ENCODE measurements at places on chromosomes 11 and 22. TPM values are rescaled to one million over a fixed set of nuclear protein-coding genes. Genes with fewer than 3 reads are reported as not detected.

Gene NAALADL1
- total RNA-seq: 1.6 TPM

Gene C11orf87
- total RNA-seq: not detected

Gene LRP4
- 10.6 TPM for total RNA-seq

Gene SLC22A9
- 0.66 TPM for total RNA-seq

Gene FAM180B
- not detected for total RNA-seq

Gene CLCF1
- 14.5 TPM for total RNA-seq

Gene RAB3IL1
- 11.5 TPM for total RNA-seq

Gene TRIM49
- not detected for total RNA-seq

DNA sequence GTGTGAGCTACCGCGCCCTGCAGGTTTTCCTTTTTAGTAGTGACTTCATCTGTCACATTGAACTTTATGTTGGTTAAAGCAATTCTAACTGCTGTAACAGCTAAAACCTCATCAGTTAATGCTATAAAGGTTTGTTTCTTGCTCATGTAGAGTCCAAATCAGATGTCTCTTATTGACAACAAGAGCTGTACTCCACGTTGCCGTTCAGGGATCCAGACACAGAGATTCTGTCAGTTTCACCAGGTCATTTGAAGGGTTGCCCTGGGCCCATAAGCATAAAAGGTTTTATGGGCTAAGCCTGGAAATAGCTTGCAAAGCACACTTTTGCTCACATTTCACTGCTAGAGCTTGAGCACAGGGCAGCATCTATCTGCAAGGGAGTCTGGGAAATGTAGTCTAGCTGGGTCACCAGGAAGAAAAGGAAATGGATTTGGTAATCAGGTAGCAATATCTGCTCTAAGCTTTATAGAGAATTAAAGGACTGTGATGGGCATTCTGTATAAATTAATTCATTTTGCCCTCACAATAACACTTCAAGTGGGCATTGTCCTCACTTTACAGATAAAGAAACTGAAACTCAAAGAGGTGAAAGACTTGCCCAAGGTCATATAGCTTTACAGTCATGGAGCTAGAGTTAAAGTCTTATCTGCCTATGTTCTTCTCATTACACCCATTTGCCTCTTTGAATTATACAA lies 25.2 kb upstream of the PTPRJ start:
- H3K4me3 ChIP-seq: no peak overlapping the region
- no peaks in the 10 kb centered on the region for H3K27me3 ChIP-seq
- H3K4me1 ChIP-seq: no peaks in the 10 kb centered on the region
- DNase-seq: no peak
- H3K36me3 ChIP-seq: no peaks in the 10 kb centered on the region

DNA sequence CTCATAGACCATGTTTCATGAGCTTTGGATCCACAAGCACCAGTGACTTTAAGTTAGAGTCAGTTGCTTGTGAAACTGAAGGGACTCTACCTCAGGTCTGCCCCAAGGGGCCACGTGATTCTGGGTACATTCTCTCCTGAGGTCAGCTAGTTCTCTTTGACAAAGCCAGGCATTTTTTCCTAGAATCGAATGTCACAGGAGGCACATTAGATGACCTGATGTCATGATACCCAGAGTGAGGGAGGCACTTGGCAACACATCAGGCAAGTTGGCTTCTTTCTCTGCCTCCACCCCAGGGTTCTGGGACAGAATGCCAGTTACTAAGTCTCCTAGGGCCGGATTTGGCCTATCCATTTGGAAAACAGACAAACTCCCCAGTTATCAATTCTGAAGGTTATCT lies 93.0 kb downstream of the APIP start:
- H3K36me3 ChIP-seq: no peaks in the 10 kb centered on the region
- peaks cover 37% of the 10 kb centered on the region for H3K4me1 ChIP-seq
- no peak overlapping the region for H3K4me3 ChIP-seq
- DNase-seq: no peak

GRCh38 chr11:91124363-91124762 lies 901.5 kb upstream of the CHORDC1 start:
- H3K4me3 ChIP-seq: no peak overlapping the region
- H3K4me1 ChIP-seq: no peaks in the 10 kb centered on the region
- H3K36me3 ChIP-seq: no peaks in the 10 kb centered on the region
- H3K27ac ChIP-seq: no peak overlapping the region
- no peaks in the 10 kb centered on the region for H3K27me3 ChIP-seq

DNA sequence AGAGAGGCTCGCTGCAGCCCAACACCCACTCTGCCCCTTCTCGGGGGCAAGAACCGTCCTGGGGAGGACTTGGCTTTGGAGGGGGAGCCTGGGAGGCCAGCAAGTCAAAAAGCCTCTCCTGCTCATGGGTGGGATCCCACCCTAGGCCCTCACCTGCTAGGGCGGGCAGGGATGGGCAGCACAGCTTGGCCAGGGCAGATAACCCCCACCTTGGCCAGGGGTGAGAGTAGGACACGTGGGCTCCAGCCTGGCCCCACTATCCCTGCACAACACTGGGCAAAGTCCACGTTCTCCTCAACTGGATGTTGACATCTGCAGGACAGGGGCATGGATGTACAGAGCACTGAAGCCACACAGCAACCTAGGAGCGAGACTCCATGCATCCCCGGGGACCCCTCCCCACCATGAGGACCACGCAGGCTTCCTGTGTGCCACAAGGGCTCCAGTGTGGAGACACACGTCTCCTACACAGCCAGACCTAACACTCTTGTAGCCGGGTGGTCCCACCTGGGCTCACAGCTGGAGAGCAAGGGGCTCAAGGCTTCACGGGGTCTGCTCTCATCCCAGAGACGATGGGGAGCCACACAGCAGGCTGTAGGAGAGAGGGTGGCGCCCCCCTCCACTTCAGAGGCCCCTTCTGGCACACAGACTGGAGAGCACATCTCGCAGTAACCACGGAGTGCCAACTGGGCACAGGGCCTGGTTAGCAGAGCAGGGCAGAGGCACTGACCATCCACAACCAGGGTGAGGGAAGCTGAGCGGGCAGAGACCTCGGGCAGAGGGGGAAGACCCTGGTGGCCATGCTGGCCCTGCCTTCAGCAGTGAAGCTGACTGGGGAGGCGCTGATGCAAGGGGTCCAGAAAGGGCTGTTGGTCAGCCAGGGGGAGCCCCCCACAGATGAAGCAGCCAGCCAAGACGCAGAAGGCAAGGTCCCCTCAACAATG lies 171.1 kb downstream of the CRYBB2 start:
- no peak for DNase-seq
- no peaks in the 10 kb centered on the region for H3K27me3 ChIP-seq
- no peak overlapping the region for H3K27ac ChIP-seq
- H3K36me3 ChIP-seq: no peaks in the 10 kb centered on the region
- no peak overlapping the region for H3K4me3 ChIP-seq
- H3K4me1 ChIP-seq: peaks cover 18% of the 10 kb centered on the region

GRCh38 chr11:128246810-128247594 lies 340.4 kb downstream of the ETS1 start:
- H3K4me3 ChIP-seq: no peak overlapping the region
- no peaks in the 10 kb centered on the region for H3K4me1 ChIP-seq
- H3K36me3 ChIP-seq: no peaks in the 10 kb centered on the region
- H3K27me3 ChIP-seq: no peaks in the 10 kb centered on the region
- no peak overlapping the region for H3K27ac ChIP-seq

- H3K27ac ChIP-seq: no peak overlapping the region
- H3K36me3 ChIP-seq: no peaks in the 10 kb centered on the region
- H3K4me1 ChIP-seq: peaks cover 15% of the 10 kb centered on the region
- DNase-seq: no peak
- no peak overlapping the region for H3K4me3 ChIP-seq
Observed at GRCh38 chr11:76074148-76075095, 131.9 kb downstream of the WNT11 start.

DNA sequence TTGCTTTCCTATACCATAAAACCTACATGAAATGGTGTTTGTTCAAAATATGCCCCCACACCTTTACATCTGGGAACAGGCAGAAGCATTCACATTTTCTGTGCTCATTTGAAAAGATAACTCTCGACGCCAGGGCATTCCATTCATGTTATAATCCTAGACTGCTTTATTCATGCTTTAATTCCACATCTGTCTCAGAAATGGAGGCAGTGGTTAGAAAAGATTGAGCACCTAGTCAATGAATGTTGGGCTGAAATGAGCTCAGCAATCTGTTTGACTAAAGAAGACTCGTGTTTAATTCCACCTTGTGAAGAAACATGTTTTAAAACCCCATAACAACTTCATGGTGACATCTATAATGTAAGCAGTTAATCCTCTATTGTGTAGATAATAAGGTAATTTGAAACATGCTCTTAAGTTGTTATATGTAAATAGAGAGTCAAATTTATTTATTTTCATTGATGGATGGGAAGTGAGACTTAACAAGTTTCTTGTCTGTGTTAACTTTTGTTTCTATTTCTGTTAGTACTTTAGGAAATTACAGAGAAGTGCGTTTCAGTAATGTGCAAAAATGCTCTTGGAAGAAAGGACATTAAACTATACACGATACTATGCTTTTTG lies 217.5 kb downstream of the DDX10 start:
- DNase-seq: no peak
- H3K4me1 ChIP-seq: no peaks in the 10 kb centered on the region
- no peaks in the 10 kb centered on the region for H3K27me3 ChIP-seq
- H3K4me3 ChIP-seq: no peak overlapping the region

- peaks cover 40% of the 10 kb centered on the region for H3K4me1 ChIP-seq
- DNase-seq: no peak
- H3K27me3 ChIP-seq: no peaks in the 10 kb centered on the region
- H3K36me3 ChIP-seq: no peaks in the 10 kb centered on the region
- no peak overlapping the region for H3K4me3 ChIP-seq
- no peak overlapping the region for H3K27ac ChIP-seq
Observed at GRCh38 chr11:14972581-14973495, 687 bp upstream of the CALCA start.

- no peaks in the 10 kb centered on the region for H3K36me3 ChIP-seq
- no peak for DNase-seq
Observed at GRCh38 chr11:81960443-81960842, 773.2 kb downstream of the FAM181B start.

GRCh38 chr11:71996946-71997345 lies 1.8 kb upstream of the IL18BP start:
- H3K4me3 ChIP-seq: no peak overlapping the region
- H3K36me3 ChIP-seq: no peaks in the 10 kb centered on the region
- no peaks in the 10 kb centered on the region for H3K27me3 ChIP-seq
- DNase-seq: no peak
- H3K27ac ChIP-seq: no peak overlapping the region
- peaks cover 16% of the 10 kb centered on the region for H3K4me1 ChIP-seq

- DNase-seq: no peak
- H3K36me3 ChIP-seq: no peaks in the 10 kb centered on the region
- H3K4me3 ChIP-seq: no peak overlapping the region
- peak overlapping the region; percentile 98 for H3K27ac ChIP-seq
- no peaks in the 10 kb centered on the region for H3K27me3 ChIP-seq
Observed at GRCh38 chr11:67355023-67355793, 1.9 kb upstream of the POLD4 start.

GRCh38 chr11:23976841-23977271 lies 520.0 kb upstream of the LUZP2 start:
- H3K36me3 ChIP-seq: no peaks in the 10 kb centered on the region
- H3K4me3 ChIP-seq: no peak overlapping the region
- no peaks in the 10 kb centered on the region for H3K4me1 ChIP-seq
- no peaks in the 10 kb centered on the region for H3K27me3 ChIP-seq
- DNase-seq: no peak

- H3K36me3 ChIP-seq: no peaks in the 10 kb centered on the region
- no peak overlapping the region for H3K4me3 ChIP-seq
- H3K27ac ChIP-seq: no peak overlapping the region
- no peak for DNase-seq
Observed at GRCh38 chr11:68468217-68468828, 7.8 kb downstream of the PPP6R3 start.

- DNase-seq: peak; percentile 57
- peak overlapping the region; percentile 77 for H3K27ac ChIP-seq
- no peaks in the 10 kb centered on the region for H3K27me3 ChIP-seq
- H3K36me3 ChIP-seq: no peaks in the 10 kb centered on the region
- H3K4me1 ChIP-seq: peaks cover 100% of the 10 kb centered on the region
Observed at GRCh38 chr11:1302461-1303125, 6.8 kb downstream of the TOLLIP start.

DNA sequence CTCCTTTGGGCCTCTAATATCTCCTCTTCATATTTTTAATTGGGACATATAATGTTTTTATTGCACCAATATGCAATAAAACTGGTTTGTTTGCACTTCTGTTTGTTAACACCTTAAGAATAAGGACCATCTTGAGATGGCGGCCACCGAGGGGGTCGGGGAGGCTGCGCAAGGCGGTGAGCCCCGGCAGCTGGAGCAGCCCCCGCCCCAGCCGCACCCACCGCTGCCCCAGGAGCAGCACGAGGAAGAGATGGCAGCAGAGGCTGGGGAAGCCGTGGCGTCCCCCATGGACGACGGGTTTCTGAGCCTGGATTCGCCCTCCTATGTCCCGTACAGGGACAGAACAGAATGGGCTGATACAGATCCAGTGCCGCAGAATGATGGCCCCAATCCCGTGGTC lies 49.6 kb upstream of the EED start:
- H3K36me3 ChIP-seq: no peaks in the 10 kb centered on the region
- peaks cover 9% of the 10 kb centered on the region for H3K4me1 ChIP-seq
- H3K27me3 ChIP-seq: no peaks in the 10 kb centered on the region
- H3K4me3 ChIP-seq: no peak overlapping the region

- H3K27me3 ChIP-seq: no peaks in the 10 kb centered on the region
- peaks cover 35% of the 10 kb centered on the region for H3K4me1 ChIP-seq
- no peak overlapping the region for H3K4me3 ChIP-seq
- H3K27ac ChIP-seq: no peak overlapping the region
- no peaks in the 10 kb centered on the region for H3K36me3 ChIP-seq
Observed at GRCh38 chr11:96337541-96338431, 5.2 kb downstream of the MAML2 start.

- H3K36me3 ChIP-seq: no peaks in the 10 kb centered on the region
- H3K4me3 ChIP-seq: no peak overlapping the region
- no peaks in the 10 kb centered on the region for H3K4me1 ChIP-seq
- no peaks in the 10 kb centered on the region for H3K27me3 ChIP-seq
- H3K27ac ChIP-seq: no peak overlapping the region
Observed at GRCh38 chr22:42427167-42427566, 5.0 kb downstream of the NFAM1 start.

DNA sequence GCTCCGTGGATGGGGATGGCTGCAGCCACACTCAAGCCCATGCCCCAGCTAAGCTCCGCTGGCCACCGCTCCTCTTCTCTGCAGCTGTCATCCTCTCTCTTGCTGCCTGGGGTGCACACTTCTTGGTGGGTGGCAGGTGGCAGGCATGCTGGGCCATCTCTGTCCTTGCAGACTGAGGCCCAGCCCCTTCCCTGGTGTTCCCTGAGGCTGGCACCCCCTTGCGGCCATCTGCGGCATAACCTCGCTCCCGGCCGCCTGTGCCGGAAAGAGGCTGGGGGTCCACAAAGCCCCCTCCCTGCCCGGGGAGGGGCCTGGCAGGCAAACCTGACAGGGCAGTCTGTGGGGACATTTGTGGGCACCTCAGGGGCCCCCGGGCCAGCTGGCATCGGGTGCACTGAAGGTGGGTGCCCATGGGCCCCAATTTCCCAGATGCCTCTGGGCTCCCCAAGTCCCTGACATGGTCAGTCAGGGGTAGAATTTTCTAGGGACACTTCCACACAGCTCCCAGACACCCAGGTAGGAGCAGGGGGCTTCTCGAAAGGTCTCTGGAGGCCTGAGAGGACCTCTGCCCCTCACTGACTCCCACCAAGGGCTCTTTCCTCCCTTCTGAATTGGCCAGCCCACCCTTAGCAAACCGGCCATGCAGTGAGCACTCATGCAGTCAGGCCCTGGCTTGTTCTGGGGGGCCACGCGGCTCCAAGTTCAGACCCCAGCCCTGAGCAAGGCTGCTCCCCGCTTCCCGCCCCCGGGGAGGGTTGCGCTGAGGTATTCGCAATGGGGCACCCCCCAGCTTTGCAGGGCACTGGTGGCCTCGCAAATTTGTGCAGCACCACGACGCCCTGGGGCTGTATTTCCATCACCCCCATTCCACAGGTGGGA lies 23.5 kb upstream of the TH start:
- peaks cover 16% of the 10 kb centered on the region for H3K4me1 ChIP-seq
- H3K4me3 ChIP-seq: no peak overlapping the region
- H3K27me3 ChIP-seq: no peaks in the 10 kb centered on the region
- DNase-seq: peak; percentile 61
- no peaks in the 10 kb centered on the region for H3K36me3 ChIP-seq
- H3K27ac ChIP-seq: no peak overlapping the region

Measured in body of pancreas (tissue), 4 donors.